ENCODE measurements at places on chromosomes 3 and 15.

DNA sequence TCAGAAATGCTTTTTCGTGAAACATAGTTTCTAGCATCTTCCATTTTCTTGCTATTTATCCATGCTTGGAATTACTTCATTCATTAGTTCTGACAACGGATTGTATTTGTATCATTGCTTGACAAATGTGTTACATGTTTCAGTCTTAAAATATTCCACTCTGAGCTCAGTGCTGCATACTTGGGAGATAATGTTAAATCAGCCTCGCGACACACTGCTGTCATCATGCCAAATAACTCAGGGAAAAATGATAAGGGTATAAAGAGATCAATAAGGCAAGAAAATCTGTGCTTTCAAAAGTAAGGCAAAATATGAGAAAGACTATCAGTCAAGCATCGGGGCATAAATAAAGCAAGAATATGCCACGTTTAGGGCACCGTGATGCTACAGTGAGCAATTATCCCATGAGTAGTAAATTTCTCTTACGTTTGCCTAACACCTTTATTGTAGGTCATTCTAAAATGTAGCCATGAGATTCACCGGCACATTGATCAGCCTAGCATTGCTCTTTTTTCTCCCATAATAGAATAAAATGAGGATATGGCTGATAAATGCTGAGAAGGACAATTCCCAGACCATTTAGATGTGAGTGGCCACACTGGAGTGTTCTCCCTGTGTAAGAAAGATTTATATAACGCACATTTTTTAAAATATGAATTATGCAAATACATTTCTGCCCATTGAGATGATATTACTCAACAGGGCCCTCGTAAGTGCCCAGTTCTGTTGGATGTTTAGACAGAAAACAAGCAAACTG is 133.8 kb downstream of the RBMS3 start:
- DNase-seq = no peak

DNA sequence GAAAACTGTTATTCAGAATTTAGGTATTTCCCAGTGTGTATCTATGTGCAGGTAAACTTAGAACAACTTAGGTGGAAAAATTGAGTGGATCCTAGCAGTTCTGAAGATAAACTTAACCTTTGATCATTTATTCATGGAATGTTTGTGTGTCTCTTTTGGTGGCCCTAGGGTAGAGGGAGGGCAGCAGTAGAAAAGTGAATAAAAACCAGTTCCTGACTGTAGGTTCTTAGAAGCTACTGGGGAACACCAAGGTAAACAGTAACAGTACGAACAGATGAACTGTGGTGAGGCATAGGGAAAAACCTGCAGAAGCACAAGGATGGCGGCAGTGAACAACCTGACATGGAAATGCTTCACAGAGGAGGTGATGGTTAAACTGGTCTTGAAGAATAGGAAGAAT is 2.5 kb downstream of the SNRK start:
- DNase-seq = no peak

- DNase-seq = no peak
These were observed 79.8 kb downstream of the MEF2A start for GRCh38 chr15:99645543-99645935.

GRCh38 chr15:92582206-92582605 is 73.4 kb downstream of the FAM174B start:
- DNase-seq = no peak

GRCh38 chr3:46065750-46066256 is 38.5 kb upstream of the XCR1 start:
- no peak for DNase-seq

GRCh38 chr15:92205255-92205739 is 188.4 kb upstream of the ST8SIA2 start:
- no peak for DNase-seq

- no peak for DNase-seq
These were observed 50.6 kb downstream of the CFAP20DC start for GRCh38 chr3:58999134-58999773.

- DNase-seq = no peak
These were observed 59.5 kb upstream of the TNFSF10 start for GRCh38 chr3:172582712-172583111.

DNA sequence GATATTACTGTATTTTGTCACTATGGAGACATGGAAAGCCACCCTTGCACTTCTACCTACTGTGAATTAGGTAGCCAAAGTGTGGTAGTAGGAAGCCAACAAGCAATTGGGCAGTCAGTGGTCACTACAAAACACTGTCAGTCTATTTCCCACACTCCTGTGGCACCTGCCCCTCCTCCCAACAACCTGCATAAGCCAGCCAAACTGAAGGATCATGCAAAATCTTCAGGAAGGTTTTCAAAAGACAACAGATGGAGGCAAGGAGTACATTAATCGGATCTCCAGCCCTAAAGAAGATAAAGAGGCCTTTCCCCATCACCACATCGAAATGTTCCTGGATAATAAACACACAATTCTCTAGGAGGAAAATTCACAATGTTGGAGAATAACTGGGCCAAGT is 11.9 kb downstream of the POMGNT2 start:
- no peak for DNase-seq

GRCh38 chr3:61371123-61371522 is 119.9 kb upstream of the FHIT start:
- peak; percentile 37 for DNase-seq

DNA sequence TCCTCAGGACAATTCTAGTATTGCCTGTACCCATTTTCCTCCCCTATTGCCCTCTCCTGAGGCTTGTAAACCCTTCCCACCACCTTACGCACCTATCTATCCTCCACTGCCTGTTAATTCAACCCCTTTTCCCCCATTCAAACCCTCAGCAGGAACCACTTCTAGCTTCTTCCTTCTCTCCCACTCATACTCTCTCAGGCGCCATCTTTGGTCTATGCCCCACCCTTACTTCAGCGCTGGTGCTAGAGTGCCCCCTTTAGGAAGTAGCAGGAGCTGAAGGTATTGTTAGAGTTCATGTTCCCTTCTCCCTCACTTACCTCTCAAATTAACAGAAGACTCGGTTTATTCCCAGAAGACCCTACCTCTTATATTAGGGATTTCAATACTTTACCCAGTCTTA is 121.8 kb upstream of the NLGN1 start:
- DNase-seq = no peak

DNA sequence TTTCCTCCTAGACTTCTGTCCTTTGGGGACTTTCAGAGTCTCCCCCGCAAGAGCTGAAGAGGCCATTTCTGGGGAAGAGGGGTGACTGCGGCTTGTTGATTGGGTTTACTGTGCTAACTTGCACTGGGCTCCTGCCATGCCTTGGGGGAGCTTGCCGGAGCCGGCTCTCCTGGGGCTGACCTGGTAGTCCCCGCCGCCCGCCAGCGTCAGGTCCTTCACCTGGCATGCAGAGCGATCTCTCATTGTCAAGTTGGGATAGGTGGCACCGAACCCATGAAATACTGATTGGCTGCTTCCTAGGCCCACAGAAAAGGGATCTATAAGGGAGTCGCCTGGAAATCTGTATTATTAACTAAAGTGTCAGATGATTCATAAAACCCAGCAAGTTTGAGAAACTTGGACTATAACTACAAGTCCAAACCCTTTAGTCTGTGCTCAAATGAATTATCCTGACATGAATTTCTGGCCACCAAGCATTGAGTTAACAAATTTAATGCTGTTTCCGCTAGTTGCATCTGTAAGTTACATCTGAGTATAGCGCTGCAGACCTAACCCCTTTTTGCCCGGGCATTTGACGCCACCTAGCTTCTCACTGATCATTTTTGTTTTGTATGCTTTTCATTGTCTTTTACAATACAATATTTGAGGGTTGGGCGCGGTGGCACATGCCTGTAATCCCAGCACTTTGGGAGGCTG is 607 bp upstream of the IMP3 start:
- DNase-seq = peak; percentile 36

DNA sequence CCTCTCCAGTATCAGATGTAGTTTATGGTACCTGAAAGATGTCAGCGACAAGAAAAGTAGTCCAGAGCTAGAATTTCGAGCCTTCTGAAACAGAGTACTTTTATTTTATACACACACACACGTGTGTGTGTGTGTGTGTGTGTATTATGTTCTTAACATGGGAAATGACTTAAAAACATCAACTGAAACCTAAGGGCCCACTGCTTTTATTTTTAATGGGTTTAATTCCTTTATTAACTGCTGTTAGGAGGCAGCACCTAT is 1.9 kb downstream of the TCF12 start:
- DNase-seq = no peak

GRCh38 chr3:66483409-66483906 is 17.4 kb downstream of the LRIG1 start:
- no peak for DNase-seq

Data from suppressor macrophage treated with lipopolysaccharide for 4 hours (primary cell).